ENCODE measurements at places on chromosomes 5 and 9.

- DNase-seq = no peak
Observed at GRCh38 chr9:83266331-83266665, 203.4 kb upstream of the RASEF start.

DNA sequence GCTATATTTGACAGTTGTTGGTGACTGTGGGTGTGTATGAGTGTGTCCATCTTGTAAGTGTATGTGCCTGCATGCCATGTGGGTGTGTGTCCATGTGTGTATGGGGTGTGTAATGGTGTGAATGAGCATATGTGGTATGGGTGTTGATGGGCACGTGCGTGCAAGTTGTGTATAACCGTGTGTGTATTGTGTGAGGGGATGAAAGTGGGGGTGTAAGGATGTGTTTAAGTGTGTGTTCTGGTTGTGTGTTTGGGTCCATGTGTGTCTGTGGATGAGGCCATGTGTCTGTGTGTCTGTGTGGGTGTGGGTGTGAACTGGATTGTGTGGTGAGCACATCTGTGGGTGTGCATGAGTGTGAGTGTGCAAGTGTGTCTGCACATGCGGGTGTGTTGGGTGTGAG lies 5.9 kb upstream of the FAM78A start:
- DNase-seq = no peak

DNA sequence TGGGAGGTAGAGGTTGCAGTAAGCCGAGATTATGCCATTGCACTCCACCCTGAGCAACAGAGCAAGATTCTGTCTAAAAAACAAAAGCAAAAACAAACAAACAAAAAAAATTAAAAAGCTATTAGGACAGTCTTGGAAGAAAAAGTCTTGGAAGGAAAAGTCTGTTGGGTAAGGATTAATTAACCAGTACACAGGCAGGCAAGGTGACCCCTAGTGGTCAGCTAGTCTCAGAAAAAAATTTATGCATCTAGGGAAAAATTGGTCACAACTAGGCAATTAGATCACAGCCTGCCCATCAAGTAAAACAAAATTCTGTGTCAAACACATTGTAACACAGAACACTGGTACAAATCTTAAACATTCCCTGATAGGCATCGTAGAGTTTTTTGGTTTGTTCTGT lies 6.7 kb upstream of the ANKRD18B start:
- peak; percentile 37 for DNase-seq

- DNase-seq = no peak
Observed at GRCh38 chr9:84439250-84439649, 98.7 kb upstream of the SLC28A3 start.

- no peak for DNase-seq
Observed at GRCh38 chr5:72651109-72651508, 143.9 kb upstream of the ZNF366 start.

- DNase-seq = no peak
Observed at GRCh38 chr9:87567001-87567400, 69.3 kb downstream of the DAPK1 start.

DNA sequence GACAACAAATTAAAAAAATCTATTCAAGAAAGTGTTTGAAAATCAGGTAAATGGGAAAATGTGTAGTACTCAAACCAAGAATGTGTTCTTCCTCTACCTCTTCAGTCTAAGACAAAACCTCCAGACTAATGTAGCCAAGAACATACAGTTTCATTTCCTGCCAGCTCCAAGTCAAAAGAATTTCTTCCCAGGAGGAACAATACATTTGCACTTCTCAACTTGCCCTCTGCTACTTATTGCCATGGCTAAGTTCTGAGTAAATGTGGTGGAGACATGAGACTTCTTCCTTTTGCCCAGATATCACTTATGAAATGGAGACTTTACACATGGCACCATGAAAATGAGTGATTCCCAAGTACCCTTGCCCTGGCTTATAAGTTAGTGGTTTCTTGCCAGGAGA lies 2112.2 kb upstream of the C9orf72 start:
- DNase-seq = no peak

- DNase-seq = no peak
Observed at GRCh38 chr5:169265888-169266287, 35.1 kb downstream of the SLIT3 start.

- DNase-seq = no peak
Observed at GRCh38 chr5:166401391-166401790, 1890.1 kb upstream of the WWC1 start.

DNA sequence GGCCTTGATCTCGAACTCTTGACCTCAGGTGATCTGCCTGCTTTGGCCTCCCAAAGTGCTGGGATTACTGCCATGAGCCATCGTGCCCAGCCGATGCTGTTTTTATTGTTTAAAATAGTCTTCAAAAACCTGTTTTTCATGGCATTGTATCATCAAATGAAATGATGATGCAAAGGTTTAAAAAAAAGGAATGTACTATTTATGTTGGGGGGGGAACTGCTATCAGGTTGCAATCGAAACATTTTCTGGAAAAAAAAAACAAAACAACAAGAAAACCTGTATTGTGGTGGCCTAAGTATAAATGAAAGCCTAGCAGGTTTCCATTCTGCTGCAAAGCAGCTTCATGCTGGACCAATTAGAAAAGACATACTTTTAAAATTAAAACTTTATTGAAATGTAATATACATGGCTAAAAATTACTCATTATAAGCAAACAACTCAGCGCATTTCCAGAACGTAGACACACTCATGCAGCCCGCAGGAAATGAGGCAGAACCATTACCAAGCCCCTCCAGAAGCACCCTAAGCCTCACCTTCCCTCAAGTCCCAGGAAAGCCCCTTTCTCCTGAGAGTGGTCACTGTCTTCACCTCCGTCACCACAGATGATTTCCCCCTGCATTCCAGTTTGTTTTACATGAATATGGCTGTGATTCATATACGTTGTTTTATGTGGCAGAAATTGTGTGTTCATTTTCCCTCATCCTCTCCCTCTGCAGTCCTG lies 19.0 kb downstream of the GPR107 start:
- DNase-seq = no peak

- DNase-seq = no peak
Observed at GRCh38 chr5:172127581-172127980, 60.4 kb downstream of the STK10 start.

DNA sequence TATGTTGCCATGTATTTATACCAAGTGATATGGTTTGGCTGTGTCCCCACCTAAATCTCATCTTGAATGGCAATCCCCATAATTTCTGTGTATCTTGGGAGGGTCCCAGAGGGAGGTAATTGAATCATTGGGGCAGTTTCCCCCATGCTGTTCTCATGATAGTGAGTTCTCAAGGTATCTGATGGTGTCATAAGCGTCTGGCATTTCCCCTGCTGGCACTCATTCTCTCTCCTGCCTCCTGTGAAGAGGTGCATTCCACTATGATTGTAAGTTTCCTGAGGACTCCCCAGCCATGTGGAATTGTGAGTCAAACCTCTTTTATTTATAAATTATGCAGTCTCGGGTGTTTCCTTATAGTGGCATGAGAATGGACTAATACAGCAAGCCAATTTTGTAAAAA lies 140.8 kb upstream of the ADAMTSL1 start:
- no peak for DNase-seq

DNA sequence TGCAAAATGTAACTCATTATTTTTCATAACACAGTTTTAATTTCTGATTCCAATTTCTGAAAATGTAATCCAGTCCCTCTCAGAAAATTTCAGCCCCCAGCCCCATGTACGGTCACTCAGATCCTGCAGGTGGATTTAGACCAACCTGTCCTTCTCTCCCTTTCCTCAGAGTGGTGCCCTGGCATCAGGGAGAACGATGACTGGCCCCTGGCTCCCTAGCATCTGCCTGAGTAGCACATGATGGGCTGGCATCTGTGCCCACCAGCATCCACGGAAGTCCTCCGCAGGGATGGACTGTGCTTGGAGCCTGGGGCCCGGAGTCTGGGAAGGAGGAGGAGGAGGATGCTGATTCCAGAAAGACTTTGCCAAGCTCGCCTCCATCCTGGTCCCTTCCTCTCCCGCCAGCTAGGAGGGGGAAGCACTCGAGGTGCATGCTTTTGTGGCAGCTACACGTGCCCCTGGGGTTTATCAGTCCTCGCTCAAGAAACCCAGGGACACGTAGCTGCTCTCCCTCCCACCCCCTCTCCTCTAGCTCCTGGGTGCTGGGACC lies 54.4 kb upstream of the RUFY1 start:
- no peak for DNase-seq

Data from NCI-H2227 treated with DMSO at 0.1 percent for 48 hours (cell line).